ENCODE measurements at places on chromosomes 16 and 17.
A peak's percentile ranks its signal among the peaks of the same experiment; 100 is the strongest.

GRCh38 chr17:58387834-58388233 is 29.5 kb downstream of the RNF43 start:
- no peak for DNase-seq

GRCh38 chr16:87697256-87697655 is 68.5 kb downstream of the KLHDC4 start:
- DNase-seq, result no peak

DNA sequence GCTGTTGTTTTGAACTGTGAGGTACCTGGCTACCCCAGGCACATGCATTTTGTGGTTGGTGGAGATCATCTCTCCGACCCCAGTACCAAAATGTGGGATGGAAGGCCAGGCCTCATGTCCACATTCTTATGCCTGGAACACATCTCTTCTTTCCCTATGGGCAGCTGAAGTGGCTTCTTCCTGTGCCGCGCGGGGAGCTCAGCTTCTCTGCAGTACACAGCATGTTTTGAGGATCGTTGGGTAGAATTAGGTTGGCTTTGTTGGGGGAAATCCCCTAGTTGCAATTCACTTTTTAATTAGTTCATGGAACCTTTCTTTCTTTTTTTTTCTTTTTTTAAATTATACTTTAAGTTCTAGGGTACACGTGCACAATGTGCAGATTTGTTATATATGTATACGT is 242.1 kb downstream of the MSI2 start:
- DNase-seq, result no peak

DNA sequence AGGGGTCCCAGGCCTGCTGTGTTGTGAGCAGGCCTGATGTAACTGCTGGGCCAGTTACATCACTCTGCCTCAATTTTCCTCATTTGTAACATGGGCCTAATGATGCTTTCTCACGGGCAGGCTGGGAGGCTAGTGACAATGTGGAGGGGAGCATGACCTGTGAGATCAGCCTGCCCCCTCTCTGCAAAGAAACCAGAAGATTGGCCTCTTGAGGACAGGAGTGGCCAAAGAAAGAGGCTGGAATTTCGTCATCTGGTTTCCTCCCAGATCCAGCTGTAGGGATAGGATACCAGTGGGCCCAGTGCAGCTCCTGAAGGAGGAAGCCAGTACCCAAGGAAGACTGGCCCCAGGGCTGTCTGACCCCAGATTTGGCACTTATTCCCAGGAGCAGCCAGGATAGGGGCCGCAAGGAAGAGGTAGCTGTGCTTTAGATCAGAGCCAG is 615 bp upstream of the SREBF1 start:
- DNase-seq, result peak; percentile 50

GRCh38 chr17:40499551-40500189 is 1.8 kb downstream of the TNS4 start:
- peak; percentile 77 for DNase-seq

DNA sequence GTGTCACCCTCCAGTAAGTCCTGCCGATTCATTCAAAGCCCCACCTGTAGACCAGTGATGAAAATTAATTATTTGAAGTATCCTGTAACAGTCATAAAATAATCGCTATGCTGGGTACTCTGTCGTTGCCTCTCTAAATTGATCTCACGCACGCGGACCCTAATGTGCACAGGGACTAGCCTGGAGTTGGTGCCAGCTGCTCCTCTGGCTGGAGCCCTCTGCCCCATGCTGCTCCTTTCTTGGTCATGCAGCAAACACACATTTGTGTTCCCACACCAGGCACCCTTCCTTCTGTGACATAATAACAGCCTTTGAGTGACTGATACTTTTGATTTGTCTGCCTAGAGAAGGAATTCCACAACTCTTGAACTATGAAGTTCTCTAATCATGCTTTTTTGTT is 16.0 kb downstream of the RAB11FIP3 start:
- DNase-seq, result no peak

- no peak for DNase-seq
These were observed 10.6 kb downstream of the CES2 start for GRCh38 chr16:66945939-66946338.

GRCh38 chr16:89406277-89406888 is 84.0 kb downstream of the ANKRD11 start:
- DNase-seq, result no peak

GRCh38 chr17:60091908-60092331 is 13.2 kb upstream of the HEATR6 start:
- no peak for DNase-seq

DNA sequence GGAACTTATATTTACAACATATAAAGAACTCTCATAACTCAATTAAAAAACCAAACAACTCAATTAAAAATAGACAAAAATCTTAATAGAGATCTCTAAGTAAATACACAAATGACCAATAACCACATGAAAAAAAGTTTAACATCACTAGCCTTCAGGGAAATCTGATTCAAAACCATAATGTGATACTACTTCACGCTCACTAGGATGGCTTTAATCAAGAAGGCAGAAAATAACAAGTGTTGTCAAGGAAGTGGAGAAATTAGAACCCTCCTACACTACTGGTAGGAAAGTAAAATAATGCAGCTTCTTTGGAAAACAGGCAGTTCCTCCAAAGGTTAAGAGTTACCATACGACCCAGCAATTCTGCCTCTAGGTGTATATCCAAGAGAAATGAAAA is 8.4 kb downstream of the PHF12 start:
- no peak for DNase-seq

- DNase-seq, result no peak
These were observed 216.2 kb upstream of the ASIC2 start for GRCh38 chr17:33509331-33509730.

DNA sequence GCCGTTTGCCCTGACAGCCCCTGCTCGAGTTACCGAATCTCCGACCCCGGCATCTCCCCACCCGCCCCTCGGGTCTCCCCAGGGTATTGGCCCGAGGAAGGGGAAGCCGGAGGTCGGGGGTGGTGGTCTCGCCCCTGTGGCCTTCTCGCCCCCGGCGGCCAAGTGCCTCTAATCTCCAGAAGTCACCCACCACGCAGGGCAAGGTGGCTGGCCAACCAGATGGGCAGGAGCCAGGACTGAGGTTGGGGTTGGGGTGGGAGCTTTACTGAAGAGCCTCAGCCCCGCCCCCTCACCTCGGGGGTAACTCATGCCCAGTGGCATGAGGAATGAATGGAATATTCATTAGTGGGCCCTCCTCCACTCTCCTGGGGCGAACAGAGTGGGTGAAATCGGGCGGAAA is 637 bp downstream of the DHRS11 start:
- peak; percentile 66 for DNase-seq

- DNase-seq, result no peak
These were observed 86.3 kb downstream of the DYNLRB2 start for GRCh38 chr16:80627108-80627507.

GRCh38 chr16:77784441-77785372 is 3.7 kb upstream of the VAT1L start:
- DNase-seq, result no peak

- no peak for DNase-seq
These were observed 10.7 kb downstream of the NT5C3B start for GRCh38 chr17:41825175-41825845.

- DNase-seq, result no peak
These were observed 1.1 kb downstream of the ARL4D start for GRCh38 chr17:43399839-43400328.

- DNase-seq, result no peak
These were observed 22.7 kb upstream of the TNFRSF13B start for GRCh38 chr17:16994631-16995030.

- no peak for DNase-seq
These were observed 19.7 kb downstream of the CDC42EP4 start for GRCh38 chr17:73292031-73292531.

- no peak for DNase-seq
These were observed 8.4 kb downstream of the CLUH start for GRCh38 chr17:2703181-2703580.

- DNase-seq, result peak; percentile 36
These were observed at the start of gene FADS6 for GRCh38 chr17:74892974-74893911. TSS of gene FADS6 (minus strand) at chr17:74893633. CDS start at chr17:74893595, 38 bp downstream.

DNA sequence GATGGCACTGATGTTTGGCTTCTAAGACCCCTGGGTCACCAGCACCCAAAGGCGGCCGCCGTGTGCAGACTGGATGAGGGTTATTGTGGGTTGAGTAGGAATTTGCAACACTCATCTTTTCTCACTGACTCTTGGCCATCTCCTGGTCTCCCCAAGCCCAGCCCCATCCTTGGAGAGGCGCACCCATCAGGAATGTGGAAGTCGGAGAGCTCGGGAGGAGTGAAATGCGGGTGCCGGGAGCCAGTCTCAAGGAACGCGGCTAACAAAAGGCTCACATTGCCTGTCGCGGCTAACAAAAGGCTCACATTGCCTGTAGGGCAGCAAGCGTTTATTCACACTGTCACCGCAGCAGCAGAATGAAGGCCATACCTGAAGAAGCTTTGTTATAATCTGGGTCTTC is 248.6 kb downstream of the FOXL1 start:
- peak; percentile 91 for DNase-seq

GRCh38 chr17:73582359-73582758 is 61.9 kb downstream of the SDK2 start:
- DNase-seq, result no peak

DNA sequence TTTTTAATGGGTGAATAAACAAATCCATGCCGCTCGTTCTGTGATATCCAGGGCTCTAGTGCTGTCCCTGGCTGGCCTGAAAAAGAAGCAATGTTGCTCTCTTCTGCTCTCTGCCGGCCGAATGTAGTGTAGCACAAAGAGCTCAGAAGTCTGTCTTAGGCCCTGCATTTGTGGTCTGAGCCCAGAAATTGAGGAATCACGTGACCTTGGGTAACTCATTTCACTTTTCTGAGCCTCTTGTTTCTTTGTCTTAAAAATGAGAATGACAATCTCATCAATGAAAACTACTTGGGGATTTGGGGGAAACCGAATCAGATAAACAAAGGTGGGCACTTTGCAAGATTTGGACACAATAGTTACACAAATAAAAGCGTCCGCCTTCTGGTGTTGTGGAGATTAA is 381.6 kb upstream of the ASIC2 start:
- DNase-seq, result peak; percentile 73

- peak; percentile 67 for DNase-seq
These were observed 3.3 kb upstream of the COG1 start for GRCh38 chr17:73189417-73190099.

DNA sequence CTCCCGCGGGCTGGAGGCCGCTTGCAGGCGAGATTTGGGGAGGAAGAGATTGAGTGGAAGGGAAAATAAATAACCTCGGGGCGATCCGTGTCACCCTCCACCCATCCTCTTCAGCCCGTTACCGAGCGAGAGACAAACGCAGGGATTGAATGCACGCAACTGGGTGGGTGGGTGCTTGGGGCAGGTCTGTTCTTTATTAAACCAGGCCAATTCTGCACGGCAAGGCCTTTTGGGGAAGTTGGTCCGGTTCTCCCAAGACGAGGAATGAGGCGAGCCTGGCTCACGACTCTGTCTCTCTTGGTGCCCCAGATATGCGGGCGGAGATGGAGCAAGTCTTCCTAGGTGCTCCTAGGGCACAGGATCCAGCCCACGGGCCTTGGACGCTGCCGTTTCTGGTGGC is 396 bp upstream of the HOXB7 start:
- DNase-seq, result no peak

All from neural progenitor cell (in vitro differentiated cells).